ENCODE measurements at places on chromosomes 1 and 21. TPM values are rescaled to one million over a fixed set of nuclear protein-coding genes. Genes with fewer than 3 reads are reported as not detected.

The LCE2C gene
- total RNA-seq, result not detected

- DNase-seq, result no peak
Observed at GRCh38 chr1:204651843-204652421, 33.6 kb downstream of the LRRN2 start.

GRCh38 chr1:151733126-151733525 is 11.8 kb downstream of the RIIAD1 start:
- DNase-seq, result no peak

DNA sequence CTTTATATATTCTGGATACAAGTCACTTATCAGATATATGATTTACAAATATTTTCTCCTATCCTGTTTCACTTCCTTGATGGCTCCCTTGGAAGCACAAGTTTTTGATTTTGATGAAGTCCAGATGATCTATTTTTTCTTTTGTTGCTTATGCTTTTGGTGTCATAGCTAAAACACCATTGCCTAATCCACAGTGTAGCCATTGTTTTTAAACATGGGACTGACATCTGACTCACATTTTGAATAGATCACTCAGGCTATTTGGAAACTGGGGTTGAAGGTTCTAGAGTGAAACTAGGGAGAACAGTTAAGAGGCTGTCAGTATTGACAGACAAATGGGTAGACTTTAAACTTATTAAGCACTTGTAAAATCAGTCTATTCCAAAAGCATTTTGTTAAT is 16.6 kb downstream of the AK4 start:
- DNase-seq, result no peak

GRCh38 chr1:198776602-198777029 is 137.8 kb downstream of the PTPRC start:
- DNase-seq, result no peak
